Stimulated activated CD8-positive, alpha-beta memory T cell treated with anti-CD3 and anti-CD28 coated beads, Interleukin-2, amount 100 ng/mL, for 1 hour (primary cell): ENCODE measurements at places on chromosomes 6 and 20.

DNA sequence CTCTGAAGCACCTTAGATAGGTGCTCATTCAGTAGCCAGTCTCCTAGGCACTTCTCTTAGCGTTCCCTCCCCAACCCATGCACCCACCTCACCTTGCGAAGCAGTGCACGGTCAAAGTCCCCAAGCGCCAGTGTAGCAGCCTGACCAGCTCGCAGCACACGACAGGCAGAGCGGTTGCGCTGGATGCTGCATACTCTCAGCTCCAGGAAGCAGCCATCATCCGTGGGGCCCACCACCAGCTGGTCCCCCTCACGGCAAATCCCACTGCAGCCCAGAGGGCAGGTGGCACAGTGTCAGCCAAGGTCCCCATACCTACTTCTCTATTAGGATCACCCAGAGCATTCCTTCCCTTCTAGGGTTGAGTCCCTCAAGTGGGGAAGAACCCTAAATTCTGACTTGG is 6.5 kb downstream of the GTPBP2 start:
- no peak for DNase-seq

GRCh38 chr6:90490030-90490716 is 96.7 kb downstream of the MAP3K7 start:
- DNase-seq: no peak

DNA sequence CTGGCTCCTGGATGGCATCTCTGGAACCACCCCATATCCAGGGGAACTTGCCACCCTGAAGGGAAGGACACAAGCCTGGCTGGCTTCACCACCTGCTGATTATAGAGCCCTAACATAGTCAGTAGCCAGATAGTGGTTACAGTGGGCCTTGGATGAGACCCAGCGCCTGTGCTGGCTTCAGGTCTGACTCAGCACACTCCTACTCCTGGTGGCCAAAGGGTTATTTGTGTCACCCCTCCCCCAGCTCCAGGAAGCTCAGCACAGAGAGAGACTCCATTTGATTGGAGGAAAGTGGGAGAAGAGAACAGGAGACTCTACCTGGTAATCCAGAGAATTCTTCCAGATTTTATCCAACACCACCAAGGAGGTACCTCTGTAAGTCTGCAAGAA is 12.8 kb downstream of the SNX14 start:
- no peak for DNase-seq

GRCh38 chr6:8652710-8653109 is 217.4 kb upstream of the SLC35B3 start:
- no peak for DNase-seq

DNA sequence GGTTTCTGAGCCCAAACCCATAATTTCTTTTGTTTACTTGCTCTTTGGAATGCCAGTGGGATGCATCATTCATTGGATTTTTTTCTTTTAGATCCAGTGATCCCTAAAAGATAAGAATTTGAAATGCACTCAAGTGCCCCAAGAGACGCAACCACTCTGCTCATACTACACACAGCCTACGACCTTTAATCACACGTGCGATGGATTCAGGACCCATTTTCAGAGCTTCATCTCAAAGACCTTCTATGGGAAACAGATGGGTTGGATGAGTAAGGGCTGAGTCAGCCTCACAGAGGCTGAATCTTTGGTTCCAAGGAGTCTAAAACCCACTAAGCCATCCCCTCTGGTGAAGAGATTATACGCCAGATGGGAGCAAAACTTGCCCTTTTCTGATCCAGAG is 265.5 kb upstream of the EXOC2 start:
- DNase-seq: no peak

GRCh38 chr6:159390381-159390780 is 221.2 kb downstream of the FNDC1 start:
- no peak for DNase-seq

- DNase-seq: no peak
These were observed 1241.1 kb upstream of the EYS start for GRCh38 chr6:66948106-66948505.

DNA sequence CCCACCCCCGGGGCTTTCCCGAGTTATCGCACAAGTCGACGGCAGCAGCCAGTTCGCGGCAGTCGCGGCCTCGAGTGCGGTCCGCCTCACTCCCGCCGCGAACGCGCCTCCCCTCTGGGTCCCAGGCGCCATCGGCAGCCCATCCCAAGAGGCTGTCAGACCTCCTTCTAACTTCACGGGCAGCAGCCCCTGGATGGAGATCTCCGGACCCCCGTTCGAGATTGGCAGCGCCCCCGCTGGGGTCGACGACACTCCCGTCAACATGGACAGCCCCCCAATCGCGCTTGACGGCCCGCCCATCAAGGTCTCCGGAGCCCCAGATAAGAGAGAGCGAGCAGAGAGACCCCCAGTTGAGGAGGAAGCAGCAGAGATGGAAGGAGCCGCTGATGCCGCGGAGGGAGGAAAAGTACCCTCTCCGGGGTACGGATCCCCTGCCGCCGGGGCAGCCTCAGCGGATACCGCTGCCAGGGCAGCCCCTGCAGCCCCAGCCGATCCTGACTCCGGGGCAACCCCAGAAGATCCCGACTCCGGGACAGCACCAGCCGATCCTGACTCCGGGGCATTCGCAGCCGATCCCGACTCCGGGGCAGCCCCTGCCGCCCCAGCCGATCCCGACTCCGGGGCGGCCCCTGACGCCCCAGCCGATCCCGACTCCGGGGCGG is 1.6 kb downstream of the GNAS start:
- no peak for DNase-seq

- DNase-seq: no peak
These were observed 7.2 kb downstream of the SNX21 start for GRCh38 chr20:45840700-45841198.

DNA sequence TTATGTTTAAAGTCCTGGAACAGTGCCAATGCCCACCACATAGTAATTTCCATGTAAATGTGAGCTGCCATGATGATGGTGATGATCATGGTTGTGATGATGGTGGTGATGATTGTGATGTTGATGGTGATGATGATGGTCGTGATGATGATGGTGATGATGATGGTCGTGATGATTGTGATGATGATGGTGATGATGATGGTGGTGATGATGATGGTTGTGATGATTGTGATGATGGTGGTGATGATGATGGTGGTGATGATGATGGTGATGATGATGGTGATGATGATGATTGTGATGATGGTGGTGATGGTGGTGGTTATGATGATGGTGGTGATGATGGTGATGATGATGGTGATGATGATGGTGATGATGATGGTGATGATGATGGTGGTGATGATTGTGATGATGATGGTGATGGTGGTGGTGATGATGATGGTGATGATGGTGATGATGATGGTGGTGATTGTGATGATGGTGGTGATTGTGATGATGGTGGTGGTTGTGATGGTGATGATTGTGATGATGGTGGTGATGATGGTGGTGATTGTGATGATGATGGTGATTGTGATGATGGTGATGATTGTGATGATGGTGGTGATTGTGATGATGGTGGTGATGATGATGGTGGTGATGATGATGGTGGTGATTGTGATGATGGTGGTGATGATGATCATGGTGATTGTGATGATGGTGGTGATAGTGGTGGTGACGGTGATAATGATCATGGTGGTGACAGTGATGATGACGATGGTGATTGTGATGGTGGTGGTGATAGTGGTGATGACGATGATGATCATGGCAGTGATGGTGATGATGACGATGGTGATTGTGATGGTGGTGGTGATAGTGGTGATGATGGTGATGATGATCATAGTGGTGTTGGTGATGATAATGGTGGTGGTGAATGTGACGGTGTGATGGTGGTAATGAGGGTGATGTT is 82.3 kb downstream of the PHACTR3 start:
- no peak for DNase-seq

DNA sequence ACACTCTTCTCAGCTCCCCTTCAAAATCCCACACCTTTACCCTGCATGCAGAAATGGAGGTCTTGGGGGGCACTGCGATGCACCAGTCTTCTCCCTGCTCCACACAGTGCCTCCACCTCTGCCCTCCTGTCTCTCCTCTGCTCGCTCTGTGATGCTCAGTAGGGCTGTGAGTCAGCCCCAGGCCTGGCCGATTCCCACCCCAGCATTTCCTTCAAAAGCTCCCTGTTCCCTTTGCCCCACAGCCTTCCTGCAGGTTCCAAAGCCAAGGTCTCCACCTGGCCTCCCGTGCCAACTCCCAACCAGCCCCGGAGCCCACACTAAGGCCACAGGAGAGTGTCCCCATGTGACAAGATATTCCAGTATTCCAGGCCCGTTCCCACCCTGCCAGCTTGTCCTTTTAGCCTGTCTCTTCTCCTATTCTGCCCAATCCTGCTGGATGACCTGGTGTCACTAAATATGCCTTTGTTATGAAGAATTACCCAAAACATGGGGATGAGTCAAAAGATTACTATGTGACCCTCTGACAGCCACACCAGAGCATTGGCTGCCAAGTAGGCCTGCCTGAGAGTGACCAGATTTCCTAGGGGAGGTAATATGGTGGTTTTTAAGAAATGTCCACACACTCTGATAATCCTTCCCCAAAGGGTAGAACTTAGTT is 118.9 kb upstream of the NXT1 start:
- DNase-seq: no peak

GRCh38 chr20:41960166-41960565 is 342.0 kb upstream of the CHD6 start:
- DNase-seq: no peak

DNA sequence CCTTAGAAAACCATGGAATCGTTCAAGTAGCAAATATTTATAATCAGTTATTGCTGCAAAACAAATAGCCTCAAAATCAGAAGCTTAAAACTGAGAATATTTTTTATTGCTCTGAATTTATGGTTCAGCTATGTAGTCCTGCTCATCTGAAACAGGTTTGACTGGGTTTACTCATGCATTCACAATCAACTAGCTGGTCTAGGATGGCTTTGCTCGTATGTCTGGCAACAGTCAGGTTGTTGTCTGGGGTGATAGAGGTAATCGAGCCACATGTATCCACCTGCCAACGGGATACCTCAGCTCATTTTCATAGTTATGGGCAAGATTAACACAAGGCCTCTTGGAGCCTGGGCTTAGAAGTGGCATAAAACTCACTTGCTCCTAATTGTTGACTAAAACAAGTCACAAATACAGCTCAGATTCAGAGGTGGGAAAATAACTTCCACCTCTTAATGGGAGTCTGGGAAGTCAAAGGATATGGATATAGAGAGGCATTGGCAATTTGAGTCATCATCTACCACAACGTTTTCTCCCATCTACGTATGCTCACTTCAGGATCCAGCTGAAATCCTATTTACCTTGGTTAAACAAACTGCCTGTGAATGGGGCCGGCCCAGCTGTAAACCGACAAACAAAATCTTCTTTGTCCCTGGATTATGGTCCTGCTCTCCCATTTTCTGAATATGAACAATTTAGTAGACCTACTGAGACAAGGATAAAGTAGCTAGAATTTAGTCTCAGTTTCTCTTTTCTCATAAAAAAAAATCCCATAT is 54.5 kb upstream of the TENT5A start:
- DNase-seq: no peak

DNA sequence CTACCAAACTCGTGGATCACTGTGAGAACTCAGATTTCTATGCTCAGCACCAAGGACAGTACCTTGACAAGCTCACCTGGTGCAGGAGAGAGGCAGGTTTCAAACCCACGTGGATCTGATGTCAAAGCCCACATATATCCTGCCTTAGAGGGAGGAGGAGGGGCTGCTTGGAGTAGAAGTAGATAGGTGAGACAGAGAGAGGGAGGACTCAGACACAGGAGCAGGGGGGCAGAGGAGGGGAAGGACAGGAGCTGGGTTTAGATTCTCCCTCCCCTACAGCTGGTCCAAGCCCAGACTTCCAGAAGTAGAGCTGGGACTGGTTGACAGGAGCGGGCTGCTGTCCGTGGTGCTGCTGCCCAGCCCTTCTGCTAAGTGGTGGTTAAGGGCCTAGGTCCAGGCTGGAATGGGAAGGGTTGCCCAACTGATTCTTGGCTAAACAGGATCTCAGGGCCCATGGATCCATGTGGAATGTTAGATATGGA is 77.5 kb downstream of the CDH22 start:
- no peak for DNase-seq

DNA sequence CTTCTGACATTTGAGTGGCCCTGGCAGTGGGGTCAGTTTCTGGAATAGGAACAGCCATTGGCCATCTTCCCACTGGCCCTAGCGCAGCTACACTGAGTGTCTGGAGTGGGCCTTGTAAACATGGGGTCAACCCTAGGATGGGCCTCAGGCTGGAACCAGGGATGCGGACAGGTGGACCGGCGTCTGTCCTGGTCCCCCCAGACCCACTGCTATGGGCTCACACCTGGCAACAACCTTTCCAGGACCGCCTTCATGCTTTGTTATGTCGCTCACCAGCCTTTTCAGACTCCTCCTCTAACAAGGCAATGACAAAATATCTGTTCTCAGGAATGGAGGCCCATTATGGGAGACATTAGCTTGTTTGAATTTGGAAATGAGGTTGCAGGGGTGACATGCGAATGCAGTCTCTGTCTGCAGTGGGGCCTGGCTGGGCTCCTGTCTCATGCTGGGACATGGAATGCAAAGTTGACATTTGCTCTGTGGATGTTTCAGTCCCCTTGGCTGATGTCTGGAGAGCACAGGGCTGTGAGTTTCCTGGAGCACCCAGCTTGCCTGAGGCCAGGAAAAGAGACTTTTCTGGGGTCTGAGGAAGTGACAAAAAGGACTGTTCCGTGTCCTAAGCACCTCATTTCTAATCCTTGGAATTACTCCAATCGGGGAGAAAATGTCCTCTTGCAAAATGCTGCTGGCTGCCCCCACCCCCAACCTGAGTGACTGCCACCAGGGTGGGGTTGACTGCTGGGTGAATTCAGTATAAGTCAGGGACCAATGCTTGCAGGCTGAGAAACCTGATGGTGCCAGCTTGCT is 98.7 kb upstream of the PMEPA1 start:
- no peak for DNase-seq

GRCh38 chr6:35601331-35602132 is 87.2 kb downstream of the FKBP5 start:
- peak; percentile 28 for DNase-seq

GRCh38 chr6:170162775-170163404 is 128.0 kb downstream of the DLL1 start:
- no peak for DNase-seq

- no peak for DNase-seq
These were observed 820.1 kb downstream of the TENT5A start for GRCh38 chr6:80932359-80932758.

DNA sequence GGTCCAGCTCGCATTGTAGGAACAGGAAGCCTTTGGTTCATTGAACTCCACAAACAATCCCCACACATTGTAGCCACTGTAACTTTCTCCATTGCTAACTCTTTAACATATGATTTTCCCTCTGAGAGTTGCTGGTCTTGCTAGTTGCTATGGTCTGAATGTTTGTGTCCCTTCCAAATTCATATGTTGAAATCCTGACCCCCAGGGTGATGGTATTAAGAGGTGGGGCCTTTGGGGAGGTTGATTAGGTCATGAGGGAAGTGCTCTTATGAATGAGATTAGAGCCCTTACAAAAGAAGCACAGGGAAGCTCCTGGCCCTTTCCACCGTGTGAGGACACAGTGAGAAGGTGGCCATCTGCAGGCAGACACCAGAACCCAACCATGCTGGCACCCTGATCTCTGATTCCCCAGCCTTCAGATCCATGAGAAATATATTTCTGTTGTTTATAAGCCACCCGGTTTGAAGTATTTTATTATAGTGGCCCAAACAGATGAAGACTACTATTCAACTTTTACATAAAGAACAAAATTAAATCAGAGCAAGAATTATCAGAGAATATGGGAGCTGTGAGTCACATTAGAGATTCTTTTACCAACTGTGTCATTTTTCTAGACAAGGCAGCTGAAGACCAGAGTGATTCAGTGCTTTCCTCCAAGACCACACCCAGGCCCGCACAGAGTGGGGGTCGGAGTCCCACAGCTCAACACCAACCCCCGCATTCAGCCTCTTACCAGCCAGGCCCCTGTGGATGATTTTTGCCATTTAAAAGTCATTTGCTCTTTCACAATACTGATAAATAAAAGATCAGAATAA is 143.0 kb downstream of the SAMD5 start:
- no peak for DNase-seq

GRCh38 chr20:51249215-51249614 is 226.3 kb upstream of the KCNG1 start:
- no peak for DNase-seq
